NAMALWA (cell line): ENCODE measurements at places on chromosomes 11 and 22.

DNA sequence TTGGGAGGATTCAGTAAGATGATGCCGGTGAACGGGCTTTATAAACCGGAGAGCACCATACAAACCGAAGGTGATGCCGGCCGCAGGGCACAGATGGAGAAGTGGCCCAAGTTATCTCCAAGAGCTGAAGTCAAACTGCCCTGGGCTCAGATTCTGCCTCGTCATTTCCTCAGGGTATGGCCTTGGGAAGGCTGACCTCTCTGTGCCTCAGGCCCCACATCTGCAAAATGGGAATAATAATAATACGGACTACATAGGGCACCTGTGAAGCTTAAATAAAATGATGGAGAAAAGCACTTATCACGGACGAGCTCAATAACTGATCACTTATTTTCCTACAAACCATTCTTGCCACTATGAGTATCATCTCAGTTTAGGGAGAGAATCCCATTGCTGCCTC, 29.9 kb downstream of the DSCAML1 start:
- no peak for DNase-seq

- DNase-seq, result no peak
Measured at GRCh38 chr22:31039393-31039792, 41.7 kb upstream of the SMTN start.

- no peak for DNase-seq
Measured at GRCh38 chr11:24773322-24773721, 276.5 kb downstream of the LUZP2 start.

DNA sequence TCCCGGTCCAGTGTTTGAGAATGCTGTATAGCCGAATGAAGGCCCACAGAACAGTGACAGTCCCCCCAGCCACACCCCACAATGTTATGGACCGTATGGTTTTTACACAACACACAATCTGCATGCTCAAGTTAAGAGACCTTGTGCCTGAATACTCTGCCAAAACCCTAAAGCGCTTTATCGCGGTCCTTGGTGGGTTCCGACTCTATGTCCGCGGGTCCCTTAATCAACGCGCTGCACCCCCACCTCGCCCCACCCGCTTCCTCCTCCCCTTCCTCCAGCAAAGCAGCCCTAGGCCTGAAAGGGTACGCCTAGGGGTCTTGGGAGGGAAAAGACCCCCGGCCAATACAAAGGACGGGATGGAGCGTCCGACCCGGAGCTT, 442 bp downstream of the COPB1 start:
- peak; percentile 60 for DNase-seq

DNA sequence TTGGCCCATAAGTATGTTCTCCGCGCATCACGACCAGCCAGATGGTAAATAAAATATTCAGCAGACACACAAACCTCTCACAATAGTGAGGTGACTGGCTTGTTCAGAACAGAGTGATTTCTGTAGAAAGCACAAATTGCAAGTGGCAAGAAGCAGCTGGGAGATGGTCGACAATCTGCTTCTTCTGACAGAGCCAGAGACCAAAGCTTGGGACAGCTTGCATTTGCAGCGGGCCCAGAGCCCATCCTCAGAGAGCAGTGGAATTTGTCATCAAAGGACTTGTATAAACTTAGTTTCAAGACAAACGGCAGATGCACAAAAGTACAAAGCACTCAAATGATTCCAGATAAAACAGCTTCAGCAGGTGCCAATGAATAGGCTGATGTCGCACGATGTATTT, 7.6 kb upstream of the GALNT18 start:
- DNase-seq, result no peak

- DNase-seq, result peak; percentile 92
Measured at GRCh38 chr22:29883045-29883774, at the start of gene MTMR3. TSS of gene MTMR3 (plus strand) at chr22:29883174. CDS start at chr22:29971060, 87,886 bp downstream.

- DNase-seq, result no peak
Measured at GRCh38 chr11:79864882-79865281, 424.1 kb upstream of the TENM4 start.

DNA sequence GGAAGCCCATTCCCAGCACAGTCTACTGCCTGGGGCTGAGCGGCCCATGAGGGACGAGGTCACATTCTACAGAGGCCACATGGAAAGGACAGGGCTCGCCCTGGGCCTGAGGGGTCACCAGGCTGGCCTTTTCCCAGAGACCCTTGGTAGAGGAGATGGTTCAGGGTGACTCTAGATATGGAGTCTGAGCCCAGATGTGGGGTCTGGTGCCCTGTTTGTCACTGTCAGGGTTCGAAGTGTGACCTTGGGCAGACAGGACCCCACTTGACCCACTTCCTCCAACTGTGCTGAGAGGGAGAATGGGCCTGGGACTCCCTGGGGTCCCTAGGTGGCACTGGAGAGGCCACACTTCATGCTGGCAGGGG, 81.0 kb downstream of the MYEOV start:
- DNase-seq, result no peak

DNA sequence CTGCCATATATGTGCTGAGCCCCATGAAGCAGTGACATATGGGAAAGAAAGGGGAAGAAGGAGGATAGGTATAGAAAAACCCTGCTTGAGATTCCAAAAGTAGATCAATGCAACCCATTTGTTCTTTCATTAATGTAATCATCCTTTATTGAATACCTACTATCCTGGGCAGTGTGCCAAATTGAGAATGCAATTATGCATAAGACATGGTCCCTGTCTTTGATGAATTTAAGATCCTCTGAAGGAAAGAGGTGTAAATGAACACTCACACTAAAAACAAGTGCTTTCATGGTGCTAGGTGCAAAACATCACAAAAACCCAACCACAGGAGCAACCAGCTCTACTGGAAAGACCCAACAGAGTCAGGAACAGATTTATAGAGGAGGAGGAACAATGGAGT, 29.7 kb downstream of the FLI1 start:
- DNase-seq, result peak; percentile 35

DNA sequence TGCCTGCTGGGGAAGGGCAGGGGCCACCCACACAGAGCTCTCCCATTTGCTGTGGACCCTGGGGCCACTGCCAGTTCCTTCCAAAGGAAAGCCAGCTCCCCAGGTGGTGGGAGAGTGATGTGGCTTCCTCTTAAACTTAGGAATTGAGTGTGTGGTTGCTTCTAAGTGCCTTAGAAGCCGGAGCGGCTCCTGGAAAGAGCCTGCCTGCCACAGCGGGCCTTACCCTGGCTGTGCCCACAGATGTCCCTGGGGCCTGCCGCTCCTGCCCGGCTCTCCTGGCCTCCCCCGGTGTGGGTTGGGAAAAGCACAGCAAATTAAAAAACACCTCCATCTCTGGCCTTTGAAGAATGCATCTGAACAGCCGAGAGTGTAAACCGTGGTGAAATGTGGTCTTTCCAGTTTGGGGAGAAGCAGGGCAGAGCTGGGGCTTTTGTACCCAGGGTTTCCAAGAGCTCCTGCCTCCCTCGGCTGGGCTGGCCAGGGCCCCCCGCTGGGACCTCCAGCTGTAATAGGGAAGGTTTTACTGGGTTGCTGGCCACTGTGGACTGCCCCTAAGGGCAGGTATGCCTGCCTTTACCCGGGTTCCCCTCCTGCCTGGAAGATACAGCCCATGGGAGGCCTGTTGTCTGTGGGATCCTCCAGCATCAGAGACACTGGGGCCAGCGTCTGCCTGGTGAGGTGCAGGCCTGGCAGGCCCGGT, 30.2 kb downstream of the LRP5 start:
- no peak for DNase-seq

- DNase-seq, result peak; percentile 45
Measured at GRCh38 chr11:104332110-104332509, 168.2 kb upstream of the PDGFD start.

DNA sequence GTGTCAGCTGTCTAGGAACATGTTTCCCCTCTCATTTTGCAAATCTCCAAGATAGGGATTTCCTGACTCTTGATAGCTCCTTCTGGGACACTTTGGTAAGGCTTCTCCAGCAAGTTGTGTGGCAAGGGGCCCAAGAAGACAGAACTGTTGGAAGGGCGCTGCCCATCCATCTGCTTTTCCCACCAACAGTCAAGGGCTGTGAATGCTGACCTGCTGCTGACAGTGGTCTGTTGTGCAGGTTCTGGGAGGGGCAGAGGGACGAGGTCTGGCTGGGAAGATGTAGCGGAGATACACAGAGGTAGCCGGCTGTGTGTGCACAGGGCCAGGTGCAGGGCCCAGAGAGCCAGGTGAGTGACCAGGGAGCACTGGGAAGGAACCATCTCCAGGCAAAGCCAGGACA, 12.2 kb downstream of the BCR start:
- DNase-seq, result no peak

DNA sequence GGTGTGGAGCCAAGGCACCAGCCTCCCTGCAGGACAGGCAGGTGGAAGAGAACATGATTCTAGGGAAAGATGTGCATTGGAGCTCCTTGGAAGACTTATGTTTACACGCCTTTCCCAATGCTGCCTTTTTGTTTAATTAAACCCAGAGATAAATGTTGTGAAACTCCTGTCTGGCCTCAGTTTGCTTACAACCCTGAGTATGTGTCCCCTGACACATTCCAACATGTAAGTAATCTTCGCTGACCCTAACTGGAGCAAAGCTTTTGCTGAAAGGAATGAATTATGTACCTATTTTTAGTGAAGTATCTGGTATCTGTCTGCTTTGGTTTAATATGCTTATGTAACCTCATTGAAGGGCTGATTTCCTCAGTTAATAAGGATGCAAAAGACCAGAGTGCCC, 56.7 kb downstream of the APIP start:
- DNase-seq, result no peak

DNA sequence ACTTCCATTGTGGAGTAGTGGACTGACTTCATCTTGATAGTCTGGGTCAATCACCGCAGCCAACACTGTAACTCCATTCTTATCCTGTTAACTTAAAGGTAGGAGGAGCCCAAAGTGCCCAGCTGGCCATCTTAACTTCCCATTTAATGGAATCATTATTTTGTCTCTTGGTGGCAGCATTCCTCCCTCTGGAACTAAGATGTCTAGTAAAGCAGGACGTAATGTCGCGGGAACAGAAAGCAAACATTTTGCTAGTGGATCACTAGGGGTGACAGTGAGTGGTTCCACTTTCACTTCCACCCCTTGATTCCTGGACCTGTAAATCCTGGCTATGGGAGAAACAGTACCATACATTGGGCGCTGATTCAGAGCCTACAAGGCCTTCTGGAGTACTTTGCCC, 71.4 kb downstream of the GAB4 start:
- no peak for DNase-seq

DNA sequence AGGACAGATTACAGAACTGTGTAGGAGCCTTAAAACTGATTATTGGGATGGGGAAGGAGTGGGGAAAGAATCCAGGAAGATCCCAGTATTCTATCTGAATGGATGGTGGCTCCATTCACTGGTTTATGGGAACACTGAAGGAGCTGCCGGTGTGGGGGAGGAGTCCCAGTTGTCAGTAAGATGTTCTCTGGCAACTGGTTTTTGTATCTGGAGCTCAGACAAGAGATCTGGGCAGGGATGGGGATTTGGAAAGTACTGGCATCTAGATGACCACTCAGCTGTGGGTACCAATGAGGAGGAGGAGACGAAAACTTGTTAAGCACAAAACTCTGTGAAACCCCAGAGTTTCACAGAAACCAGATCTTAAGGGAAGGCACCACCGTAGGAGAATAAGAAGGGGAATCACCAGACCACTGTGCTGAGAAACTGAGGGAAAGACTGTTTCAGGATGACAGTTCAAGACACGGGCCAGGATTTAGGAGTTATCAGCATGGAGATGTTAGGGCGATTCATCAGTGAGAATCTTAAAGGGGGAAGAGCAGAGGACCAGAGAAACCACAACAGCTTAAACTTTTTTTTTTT, 28.1 kb downstream of the LDLRAD3 start:
- DNase-seq, result no peak

DNA sequence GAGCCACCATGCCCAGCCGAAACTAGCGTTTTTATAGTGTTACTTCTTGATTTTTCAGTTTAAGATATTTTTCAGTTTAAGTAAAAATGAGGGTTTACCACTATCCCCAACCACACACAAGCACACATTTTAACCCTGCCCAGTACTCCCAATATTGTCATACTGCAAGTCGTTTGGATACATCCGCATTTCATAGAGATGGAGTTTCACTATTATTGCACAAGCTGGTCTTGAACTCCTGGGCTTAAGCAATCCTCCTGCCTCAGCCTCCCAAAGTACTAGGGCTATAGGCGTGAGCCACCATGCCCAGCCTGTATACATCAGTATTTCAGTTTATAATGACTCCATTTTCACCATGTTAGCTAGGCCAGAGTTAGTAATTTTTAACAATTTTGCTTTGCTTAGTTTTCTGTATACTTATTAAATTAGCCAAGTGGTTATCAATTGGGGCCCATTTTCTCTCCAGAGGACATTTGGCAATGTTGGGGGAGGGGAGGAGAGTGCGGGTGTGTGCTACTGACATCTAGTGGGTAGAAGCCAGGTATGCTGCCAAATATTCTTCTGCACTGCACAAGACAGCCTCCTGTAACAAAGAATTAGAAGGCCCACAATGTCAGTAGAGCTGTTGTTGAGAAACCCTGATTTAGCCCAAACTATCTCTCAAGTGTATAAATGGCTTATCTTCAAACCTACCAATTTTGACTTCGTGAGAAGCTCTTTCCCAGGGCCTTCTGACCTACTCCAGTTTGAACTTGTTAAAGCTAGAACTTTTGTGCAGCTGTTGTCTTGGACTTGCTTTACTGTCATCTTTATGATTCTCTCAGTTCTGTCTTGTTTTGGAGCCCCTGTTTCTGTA, 7.3 kb downstream of the USP47 start:
- peak; percentile 86 for DNase-seq

GRCh38 chr11:67054346-67054835, 2.3 kb upstream of the RHOD start:
- DNase-seq, result no peak

DNA sequence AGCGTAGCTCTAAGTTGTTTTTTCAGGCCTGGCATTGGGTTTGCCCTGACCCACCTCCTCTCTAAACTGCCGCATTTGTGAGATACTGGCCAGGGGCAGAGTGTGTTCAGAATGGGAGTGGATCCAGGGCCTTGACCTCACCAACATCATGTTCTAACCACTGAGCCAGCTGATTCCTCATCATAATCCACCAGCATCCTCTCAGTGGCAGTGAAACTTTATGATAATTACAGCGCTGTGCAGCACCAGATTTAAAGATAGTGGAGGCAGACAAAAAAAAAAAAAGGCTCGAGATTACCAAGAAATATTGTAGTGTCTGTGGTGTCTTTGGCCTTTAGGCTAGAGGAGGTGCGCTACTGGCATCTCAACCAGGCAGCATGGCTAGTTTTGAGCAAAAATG, 53.0 kb downstream of the KREMEN1 start:
- DNase-seq, result no peak

- DNase-seq, result peak; percentile 53
Measured at GRCh38 chr11:33160136-33160535, 1.1 kb downstream of the CSTF3 start.

- no peak for DNase-seq
Measured at GRCh38 chr11:57161351-57161750, 20.4 kb upstream of the LRRC55 start.

GRCh38 chr11:61103851-61104423, 1.6 kb downstream of the CD5 start:
- no peak for DNase-seq

DNA sequence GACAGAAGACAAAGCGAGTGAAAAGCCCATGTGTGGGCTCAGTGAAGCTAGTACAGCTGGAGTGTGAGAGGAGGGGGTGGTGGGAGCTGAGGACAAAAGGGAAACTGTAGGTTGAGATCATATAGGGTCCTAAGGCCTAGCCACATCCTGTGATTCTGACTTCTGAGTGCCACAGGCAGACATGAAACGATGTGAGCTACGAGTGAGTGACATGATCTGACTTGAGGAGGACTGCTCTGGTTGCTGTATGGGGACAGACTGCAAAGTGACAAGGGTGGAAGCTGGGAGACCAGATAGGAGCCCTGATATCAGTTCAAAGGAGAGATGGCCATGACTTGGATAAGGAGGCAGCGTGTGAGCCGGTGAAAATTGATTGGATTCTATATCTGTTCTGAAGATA, 85.4 kb downstream of the MICAL2 start:
- DNase-seq, result no peak
